Spinal cord (tissue), 10 donors: ENCODE measurements at places on chromosomes 1 and 21. TPM values are rescaled to one million over a fixed set of nuclear protein-coding genes. Genes with fewer than 3 reads are reported as not detected.
A peak's percentile ranks its signal among the peaks of the same experiment; 100 is the strongest.

DNA sequence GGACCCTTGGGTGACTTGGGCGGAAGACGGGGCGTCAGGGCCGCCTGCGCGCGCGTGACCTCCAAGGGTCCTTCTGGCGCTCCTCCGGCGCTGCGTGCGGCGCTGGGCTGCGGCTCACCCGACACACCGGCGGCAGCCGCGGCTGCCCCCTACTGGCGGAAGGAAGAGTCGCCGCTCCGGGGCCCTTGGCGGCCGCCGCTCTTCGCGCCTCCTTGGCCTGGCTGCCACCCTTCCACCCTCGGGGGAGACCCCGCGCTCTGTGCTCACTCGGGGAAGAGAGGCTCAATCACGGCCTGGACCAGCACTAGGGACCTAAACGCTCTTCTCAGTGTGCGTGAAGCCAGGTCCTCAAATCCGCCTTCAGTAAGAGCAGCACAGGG, 89.7 kb downstream of the DMRTA2 start:
- H3K4me1 ChIP-seq, result peaks cover 14% of the 10 kb centered on the region
- H3K27ac ChIP-seq, result no peak overlapping the region
- peak overlapping the region; percentile 40 for H3K4me3 ChIP-seq
- peaks cover 20% of the 10 kb centered on the region for H3K27me3 ChIP-seq

GRCh38 chr1:43506233-43506632, 24.4 kb upstream of the PTPRF start:
- no peak overlapping the region for H3K4me3 ChIP-seq
- H3K27ac ChIP-seq, result no peak overlapping the region
- DNase-seq, result no peak
- peaks cover 3% of the 10 kb centered on the region for H3K4me1 ChIP-seq
- no peaks in the 10 kb centered on the region for H3K27me3 ChIP-seq
- H3K36me3 ChIP-seq, result no peaks in the 10 kb centered on the region

- H3K36me3 ChIP-seq, result no peaks in the 10 kb centered on the region
- no peaks in the 10 kb centered on the region for H3K27me3 ChIP-seq
- H3K4me3 ChIP-seq, result no peak overlapping the region
Observed at GRCh38 chr1:172180501-172181285, 239.8 kb upstream of the C1orf105 start.

DNA sequence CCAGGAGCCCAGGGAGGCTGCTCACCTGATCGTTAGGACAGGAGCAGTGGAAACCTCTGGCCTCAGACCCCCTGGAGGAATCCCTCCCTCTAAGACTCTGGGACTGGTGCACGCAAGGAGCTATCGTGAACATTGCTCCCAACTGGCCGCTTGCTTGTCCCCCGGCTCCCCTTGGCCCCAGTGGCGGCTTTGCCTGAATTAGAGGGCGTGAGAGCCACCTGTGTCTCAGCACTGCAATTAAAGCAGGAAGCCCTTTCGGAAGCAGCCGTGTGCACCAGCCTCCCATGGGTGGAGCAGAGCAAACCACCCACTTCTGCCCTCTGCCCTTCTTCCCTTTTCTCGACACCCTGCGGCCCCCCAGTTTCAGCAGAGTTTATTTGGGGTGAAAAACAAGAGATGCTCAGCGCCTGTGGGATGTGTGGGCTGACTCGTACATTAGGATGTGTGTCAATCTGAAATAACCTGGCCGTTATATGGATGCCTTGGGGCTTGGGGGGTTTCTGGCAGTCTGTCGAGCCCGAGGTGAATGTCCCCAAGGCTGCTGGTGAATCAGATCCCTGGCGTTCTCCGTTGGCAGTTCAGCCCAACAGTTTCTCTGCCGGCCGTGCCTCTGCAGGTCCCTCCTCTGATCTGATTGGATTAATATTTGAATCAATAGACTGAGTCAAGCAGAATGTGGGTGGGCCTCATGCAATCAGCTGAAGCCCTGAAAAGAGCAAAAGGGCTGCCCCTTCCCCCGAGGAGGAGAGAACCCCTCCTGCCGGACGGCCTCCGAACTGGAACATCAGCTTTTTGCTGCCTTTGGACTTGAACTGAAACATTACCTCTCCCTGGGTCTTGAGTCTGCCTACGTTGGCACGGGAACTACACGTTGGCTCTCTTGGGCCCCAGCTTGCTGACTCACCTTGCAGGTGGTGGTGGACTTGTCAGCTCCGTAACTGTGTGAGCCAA, 7.3 kb upstream of the UMODL1 start:
- no peaks in the 10 kb centered on the region for H3K36me3 ChIP-seq
- no peak overlapping the region for H3K4me3 ChIP-seq
- H3K27me3 ChIP-seq, result no peaks in the 10 kb centered on the region
- H3K4me1 ChIP-seq, result peaks cover 30% of the 10 kb centered on the region

DNA sequence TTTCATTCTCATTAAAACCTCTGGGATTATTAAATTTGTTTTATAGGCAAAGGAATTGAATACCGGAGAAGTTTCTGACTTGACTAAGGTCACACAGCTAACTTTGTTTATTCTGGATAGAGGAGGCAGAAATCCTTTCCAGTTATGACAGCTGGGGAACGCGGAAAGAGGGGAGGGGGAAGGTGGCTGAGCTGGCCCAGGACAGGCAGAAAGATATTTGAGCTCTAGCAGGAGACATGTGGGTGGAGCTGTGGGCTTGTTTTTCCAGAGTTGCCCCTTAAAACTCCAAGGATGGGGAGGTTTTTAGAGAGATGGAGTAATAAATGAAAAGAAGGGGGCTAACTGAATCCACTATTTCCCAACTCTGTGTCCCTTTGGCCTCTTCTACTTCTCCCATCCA, 27.8 kb downstream of the FOXD2 start:
- peaks cover 25% of the 10 kb centered on the region for H3K27me3 ChIP-seq
- no peaks in the 10 kb centered on the region for H3K36me3 ChIP-seq
- H3K4me1 ChIP-seq, result peaks cover 8% of the 10 kb centered on the region
- no peak overlapping the region for H3K27ac ChIP-seq
- no peak for DNase-seq

Gene RIPPLY3
- 0.39 TPM for total RNA-seq

GRCh38 chr1:108916788-108917187, 40.0 kb downstream of the GPSM2 start:
- no peaks in the 10 kb centered on the region for H3K4me1 ChIP-seq
- DNase-seq, result no peak
- H3K36me3 ChIP-seq, result peaks cover 18% of the 10 kb centered on the region
- H3K4me3 ChIP-seq, result no peak overlapping the region
- H3K27me3 ChIP-seq, result no peaks in the 10 kb centered on the region
- H3K27ac ChIP-seq, result no peak overlapping the region

GRCh38 chr1:44810101-44810761, 1.9 kb downstream of the BTBD19 start:
- no peak overlapping the region for H3K4me3 ChIP-seq
- DNase-seq, result no peak
- H3K36me3 ChIP-seq, result peaks cover 25% of the 10 kb centered on the region
